SIG-M5 (cell line): ENCODE measurements at places on chromosomes 6 and 20.

- no peak for DNase-seq
Measured at GRCh38 chr20:23118144-23118543, 32.0 kb upstream of the CD93 start.

GRCh38 chr6:158184608-158185007 lies 16.5 kb downstream of the GTF2H5 start:
- DNase-seq, result no peak

DNA sequence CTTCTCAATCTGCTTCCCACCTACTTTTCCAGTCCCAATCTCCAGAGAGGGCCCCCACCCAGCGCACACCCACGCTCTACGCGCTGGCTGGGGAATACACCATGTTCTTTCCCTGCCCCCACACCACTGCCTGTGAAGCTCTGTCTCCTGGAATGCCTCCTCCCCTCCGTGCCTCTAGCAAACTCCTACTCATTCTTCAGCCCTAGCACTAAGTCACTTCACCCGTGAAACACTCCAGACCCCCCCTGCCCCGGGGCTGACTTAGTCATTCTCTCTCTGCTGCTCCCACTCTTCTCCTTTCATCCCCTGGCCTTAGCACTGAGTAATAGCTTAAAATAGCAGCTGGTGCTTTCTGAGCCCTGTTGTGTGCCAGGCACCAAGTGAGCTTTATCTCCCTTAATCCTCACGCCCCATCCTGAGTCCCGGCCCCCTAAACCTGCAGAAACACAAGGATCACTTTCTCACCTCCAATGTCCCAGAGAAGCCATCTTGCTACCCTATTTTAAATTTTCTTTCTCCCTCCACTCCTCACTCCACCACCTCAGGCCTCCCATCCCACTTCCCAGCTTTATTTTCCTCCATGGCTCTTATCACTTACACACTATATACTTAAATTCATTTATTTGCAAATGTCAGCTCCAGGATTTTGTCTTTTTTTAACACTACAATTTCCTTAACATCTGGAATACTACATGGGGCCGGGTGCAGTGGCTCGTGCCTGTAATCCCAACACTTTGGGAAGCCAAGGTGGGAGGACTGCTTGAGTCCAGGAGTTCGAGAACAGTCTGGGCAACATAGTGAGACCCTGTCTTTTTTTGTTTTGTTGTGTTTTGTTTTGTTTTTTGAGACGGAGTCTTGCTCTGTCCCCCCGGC lies 6.3 kb upstream of the PARD6B start:
- DNase-seq, result no peak

DNA sequence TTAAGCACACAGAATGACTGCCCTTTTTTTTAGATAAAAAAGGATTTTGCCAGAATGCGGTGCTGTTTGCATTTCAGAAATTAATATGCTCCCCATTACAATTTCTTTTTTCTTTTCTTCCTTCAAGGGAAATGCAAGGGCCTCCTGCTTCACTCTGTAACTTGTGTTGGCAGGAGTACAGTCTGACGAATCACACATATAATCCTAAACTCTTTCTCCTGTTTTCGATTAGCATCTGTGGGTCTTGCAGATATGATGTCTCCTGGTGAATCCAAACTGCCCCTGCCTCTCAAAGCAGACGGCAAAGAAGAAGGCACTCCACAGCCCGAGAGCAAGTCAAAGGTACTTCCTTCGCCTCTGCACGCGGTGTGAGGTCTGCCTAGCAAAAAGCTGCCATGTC lies 149.5 kb downstream of the TMEM242 start:
- DNase-seq, result no peak

GRCh38 chr6:53944543-53944942 lies 149.7 kb downstream of the LRRC1 start:
- DNase-seq, result no peak
